ENCODE measurements at places on chromosomes 16 and 17. TPM values are rescaled to one million over a fixed set of nuclear protein-coding genes. Genes with fewer than 3 reads are reported as not detected.

Gene SNTB2
- 23.8 TPM for total RNA-seq

Gene FMNL1
- 0.90 TPM for total RNA-seq

Gene NPIPB6
- total RNA-seq = 26.7 TPM

Gene CTU2
- total RNA-seq = 4.3 TPM

Gene CRYBA1
- total RNA-seq = not detected

Gene C16orf74
- total RNA-seq = 12.0 TPM

Gene SLFN12
- total RNA-seq = 58.1 TPM

Gene NPIPB2
- 0.63 TPM for total RNA-seq

Gene SLC16A5
- total RNA-seq = 4.4 TPM

Gene ATP2A3
- 2.3 TPM for total RNA-seq
